Left ventricle myocardium inferior (tissue), 1 donor: ENCODE measurements at places on chromosomes 4 and X.

GRCh38 chr4:5050520-5051277 is 581 bp upstream of the STK32B start:
- DNase-seq, result peak; percentile 67

- no peak for DNase-seq
Measured at GRCh38 chr4:2648159-2648814, 107.8 kb downstream of the TNIP2 start.

GRCh38 chr4:100483796-100484195 is 34.0 kb downstream of the EMCN start:
- DNase-seq, result no peak

DNA sequence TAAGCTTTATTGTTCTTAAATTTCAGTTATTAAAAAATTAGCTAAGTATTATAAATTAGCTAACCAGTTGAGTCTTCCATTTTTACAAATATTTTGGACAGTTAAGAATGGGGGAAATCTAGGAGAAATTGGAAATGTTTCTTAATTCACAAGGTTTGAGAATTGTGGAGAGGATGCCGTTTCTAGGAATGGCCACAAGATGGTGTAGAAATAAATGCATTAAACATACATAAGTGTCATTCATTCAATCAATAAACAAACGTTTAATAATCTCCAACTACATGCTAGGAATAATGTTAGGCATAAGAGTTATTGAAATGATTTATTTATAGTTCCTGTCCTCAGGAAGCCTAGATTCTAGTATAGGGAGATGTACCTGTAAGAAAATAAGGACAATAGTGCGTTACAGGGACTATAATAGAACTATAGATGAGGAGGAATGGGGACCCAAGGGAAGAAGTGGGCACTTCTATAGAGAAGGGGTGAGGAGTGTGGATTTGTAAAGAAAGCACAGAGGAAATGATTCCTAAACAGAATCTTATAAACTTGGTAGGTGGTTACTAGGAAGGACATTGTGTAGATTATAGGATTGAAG is 195.7 kb upstream of the ANK2 start:
- DNase-seq, result no peak

DNA sequence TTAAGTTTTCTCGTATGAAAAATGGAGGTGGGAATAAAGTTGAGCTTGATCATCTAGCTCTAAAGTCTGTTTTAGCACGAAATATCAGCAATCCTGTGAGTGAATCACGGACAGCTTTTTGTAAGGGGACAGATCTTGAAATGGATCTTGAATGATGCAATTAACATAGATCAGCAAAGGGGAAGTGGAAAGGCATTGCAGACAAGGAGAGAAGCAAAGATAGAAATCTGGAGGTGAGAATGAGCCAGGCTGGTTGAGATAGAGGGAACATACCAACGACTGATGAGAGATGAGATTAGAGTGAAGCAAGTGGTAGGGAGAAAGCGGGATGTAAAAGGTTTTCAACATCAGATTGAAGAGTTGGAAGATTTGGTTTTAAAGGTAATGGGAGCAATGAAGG is 4.6 kb upstream of the DGKK start:
- DNase-seq, result no peak

DNA sequence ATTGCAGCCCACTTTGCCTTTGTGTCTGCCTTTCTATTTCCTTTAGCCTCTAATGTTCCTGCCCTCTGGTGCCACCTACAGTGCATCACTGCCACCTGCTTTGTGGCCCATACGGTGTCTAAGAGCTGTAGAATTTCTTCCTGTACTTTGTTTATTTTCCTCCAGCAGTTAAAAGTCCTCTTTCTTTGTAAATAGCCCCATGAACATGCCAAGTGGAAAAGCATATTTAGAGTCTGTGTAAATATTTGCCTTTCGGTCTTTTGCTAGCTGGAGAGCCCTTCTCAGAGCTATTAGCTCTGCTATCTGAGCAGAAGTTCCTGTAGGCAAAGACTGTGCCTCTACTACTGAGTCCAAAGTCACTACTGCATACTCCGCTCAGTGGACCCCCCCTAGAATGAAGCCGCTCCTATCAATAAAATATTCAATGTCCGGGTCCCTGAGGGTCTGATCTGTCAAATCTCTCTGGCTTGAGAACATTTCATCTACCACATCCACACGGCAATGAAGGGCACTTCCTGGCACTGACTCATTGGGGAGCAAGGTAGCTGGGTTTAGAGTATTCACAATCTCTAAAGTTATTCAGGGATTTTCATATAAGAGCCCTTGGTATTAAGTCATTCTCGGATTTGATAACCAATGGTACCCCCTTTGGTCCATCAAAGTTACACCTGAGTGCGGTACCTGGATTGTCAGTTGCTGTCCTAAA is 36.3 kb downstream of the SULT1E1 start:
- no peak for DNase-seq

GRCh38 chr4:1863297-1864033 is 7.5 kb upstream of the LETM1 start:
- no peak for DNase-seq

DNA sequence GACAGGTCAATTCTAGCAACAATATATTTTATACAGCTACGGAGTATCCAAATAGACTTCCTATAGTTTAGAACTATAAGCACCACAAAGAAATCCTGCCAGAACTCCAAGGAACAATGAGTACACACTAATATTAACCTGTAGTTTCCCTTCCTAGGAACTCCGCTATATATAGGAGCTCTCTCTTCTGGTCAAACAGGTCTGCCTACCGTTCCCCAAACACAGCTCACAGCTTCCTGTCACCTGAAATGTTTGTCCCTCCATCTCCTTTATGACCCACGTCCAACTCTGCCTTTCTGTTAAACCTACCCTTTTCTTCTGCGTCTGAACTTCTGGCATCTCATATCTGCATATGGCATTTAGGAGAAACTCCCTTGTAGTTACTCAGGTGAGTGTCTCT is 10.5 kb upstream of the GJB1 start:
- no peak for DNase-seq

DNA sequence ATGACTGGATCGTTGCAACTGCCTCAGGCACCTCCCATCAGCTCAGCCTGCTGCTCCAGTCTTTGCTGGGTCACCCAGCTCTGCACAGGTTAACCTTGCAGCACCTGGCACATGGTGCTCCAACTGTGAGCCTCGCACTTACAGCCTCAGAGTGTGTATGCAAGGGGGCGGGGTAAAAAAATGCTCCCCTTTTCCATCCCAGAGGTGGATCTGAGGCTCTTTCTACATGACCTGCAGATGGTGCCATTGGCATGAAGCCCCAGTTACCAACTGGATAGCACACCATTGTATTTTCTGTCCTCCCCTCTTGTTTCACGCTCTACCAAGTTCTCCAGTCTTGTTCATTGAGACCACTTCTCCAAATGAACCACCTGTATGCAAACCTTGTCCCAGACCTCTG is 46.2 kb upstream of the TRPC3 start:
- no peak for DNase-seq

GRCh38 chrX:26954029-26954428 is 509.1 kb downstream of the PPP4R3C start:
- no peak for DNase-seq

DNA sequence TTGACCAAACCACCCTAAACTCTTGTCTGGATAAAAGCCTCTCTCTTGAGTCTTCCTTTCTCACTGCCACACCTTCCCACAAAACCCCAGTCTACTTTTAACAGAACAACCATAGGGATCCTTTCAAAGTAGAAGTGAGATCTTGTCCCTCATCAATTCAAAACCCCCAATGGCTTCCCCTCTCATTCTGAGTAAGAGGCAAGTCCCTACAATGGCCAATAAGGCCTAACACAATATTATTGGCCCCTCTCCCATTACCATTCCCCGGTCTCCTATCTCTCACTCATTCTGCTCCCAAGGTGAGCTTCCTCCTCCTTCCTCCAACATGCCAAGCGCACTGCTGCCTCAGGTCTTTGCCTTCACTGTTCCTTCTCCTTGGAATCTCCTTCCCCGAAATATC is 57.1 kb downstream of the REELD1 start:
- no peak for DNase-seq

GRCh38 chr4:13986548-13986947 is 359.0 kb upstream of the BOD1L1 start:
- no peak for DNase-seq

DNA sequence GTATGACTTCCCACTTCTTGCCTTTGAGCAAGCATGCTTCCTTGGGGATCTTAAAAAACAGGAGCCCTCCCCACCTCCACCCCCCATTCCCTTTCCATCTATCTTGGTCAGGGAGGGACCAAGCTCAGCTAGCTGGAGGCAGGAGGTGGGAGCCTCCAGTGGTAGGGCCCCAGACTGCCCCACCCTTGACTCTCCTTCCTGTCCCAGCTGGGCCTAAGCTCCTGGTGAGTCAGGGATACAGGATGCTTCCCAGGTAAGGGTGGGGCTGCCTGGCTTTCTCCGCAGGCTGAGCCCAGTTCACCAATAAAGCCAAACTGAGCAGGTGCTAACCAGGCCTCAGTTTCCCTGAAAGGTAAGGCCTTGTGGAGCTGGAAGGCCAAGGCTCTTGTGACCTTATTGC is 15.2 kb downstream of the EFNB1 start:
- DNase-seq, result no peak

- DNase-seq, result no peak
Measured at GRCh38 chrX:40663880-40664630, 16.7 kb upstream of the CXorf38 start.

DNA sequence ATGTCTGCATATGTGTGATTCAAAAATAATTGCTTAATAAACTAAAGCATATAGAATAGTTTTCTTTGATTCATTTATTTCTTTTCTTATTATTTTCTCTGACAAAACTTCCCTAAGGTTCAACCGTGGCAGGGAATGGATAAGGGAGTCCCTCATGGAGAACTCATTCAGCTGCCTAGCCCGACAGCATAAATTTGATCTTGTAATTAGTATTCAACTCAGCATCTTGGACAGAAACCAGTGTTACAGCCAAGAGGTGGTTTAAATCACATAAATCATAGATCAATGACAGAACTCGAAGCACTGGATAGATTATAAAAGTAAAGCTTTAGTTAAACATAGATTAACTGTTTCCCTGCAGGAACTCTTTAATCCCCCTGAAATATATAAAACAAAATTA is 174.3 kb upstream of the POU3F4 start:
- DNase-seq, result no peak

DNA sequence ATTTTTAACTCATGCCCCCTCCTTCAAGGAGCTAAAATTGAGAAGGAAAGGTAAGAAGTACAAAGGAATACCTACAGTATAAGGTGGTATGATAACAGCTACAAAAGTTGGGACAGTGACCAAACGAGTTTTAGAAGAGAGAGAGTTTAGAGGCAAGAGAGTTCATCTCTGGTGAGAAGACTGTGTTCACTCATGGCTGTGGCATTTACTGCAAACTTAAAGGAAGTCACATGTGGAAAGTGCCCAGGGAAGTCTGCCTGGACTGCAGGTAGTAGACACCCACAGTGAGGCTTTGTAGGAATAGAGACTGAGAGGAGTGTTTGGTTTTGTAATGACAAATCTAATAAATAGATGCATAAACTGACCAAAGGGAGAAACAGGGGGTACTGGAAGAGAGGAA is 493.5 kb downstream of the IL15 start:
- DNase-seq, result no peak

GRCh38 chr4:55822329-55822728 is 2.7 kb downstream of the EXOC1L start:
- DNase-seq, result no peak

DNA sequence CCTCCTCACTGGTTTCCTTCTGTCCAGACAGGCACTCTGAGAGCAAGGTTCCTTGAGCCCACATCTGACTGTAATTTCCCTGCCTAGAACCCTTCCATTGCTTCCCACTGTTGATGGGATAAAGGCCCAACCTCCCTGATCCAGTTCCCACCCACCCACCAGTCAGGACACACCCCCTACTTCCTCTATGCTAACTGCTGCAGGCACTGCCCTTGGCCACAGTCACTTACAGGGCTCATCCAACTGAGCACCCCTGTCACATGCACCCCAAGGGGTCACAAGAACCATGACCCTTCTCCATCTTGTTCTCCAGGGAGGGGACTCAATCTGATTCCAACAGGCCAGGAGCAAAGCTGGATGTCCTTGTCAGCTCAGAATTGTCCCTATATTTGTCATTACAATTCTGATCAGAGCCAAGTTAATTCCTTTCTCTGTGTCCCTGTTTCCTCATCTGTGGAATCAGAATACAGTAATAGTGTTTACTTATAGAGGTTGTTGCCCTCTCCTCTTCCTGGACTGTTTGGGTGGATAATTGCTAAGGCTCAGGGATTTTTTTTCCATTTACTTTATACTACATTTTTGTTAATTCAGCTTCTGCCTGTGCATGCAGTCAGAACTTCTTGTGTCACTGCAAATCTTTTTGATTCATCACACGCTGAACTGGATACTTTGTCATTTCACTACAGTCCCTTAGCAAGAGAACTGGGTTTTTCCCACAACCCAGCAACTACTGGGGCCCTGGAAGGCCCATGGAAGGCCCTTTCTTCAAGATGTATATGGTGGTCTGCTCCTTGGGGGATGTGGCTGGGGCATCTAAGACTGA is 105.6 kb upstream of the MAMLD1 start:
- no peak for DNase-seq

DNA sequence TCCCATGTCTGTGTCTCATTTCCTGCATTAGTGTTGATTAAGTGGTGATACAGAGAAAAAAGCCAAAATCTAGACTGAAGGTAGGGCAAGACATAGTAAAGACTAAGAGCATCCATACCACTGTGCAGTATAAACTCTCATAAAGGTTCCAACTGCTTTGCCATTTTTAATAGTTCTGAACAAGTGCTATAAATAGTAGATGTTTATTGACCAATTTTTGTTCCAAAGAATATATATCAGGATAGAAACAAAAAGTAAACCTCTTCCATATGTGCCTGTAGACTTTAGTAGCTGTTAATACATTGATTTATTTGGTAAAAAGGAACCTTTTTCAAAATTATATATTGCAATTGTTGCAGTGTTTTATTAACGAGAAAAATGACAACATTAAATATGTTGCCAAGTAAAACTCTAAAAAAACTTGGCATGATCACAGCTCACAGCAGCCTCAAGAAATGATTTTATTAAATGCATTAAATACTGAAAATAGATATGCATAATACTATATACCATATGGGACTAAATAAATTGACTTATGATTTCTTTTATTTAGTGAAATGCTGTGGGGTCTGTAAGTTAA is 22.3 kb upstream of the AASDH start:
- no peak for DNase-seq

- no peak for DNase-seq
Measured at GRCh38 chrX:31652650-31653049, 580.8 kb upstream of the FTHL17 start.

DNA sequence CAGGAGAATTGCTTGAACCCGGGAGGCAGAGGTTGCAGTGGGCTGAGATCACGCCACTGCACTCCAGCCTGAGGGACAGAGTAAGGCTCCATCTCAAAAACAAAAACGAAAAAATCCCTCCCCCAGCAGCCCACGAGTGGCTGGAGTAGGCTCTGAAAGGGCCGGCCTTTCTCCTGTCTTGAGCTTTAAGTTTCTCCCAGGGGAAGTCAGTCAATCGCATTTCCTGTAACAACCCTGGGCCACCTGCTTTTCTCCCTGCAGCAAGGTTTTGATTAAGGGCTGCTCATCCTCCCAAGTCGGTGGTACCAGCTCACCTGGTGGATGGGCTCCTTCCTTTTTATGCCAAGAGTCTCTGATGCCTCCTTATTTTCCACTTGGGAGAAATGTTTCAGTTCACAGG is 2.0 kb upstream of the NYX start:
- no peak for DNase-seq
